ENCODE measurements at places on chromosomes 1 and 21. TPM values are rescaled to one million over a fixed set of nuclear protein-coding genes. Genes with fewer than 3 reads are reported as not detected.

The OR2T33 gene
- not detected for total RNA-seq

The TNFSF4 gene
- 2.9 TPM for total RNA-seq

The KLHL20 gene
- total RNA-seq: 27.9 TPM

The KIAA1614 gene
- total RNA-seq: 0.20 TPM

The KCNK2 gene
- total RNA-seq: not detected

The SLC44A5 gene
- 1.6 TPM for total RNA-seq

The FAM72D gene
- total RNA-seq: not detected

The LCE3D gene
- not detected for total RNA-seq

The LENEP gene
- total RNA-seq: not detected

GRCh38 chr1:3002349-3003038, 18.8 kb upstream of the ACTRT2 start:
- H3K36me3 ChIP-seq: no peaks in the 10 kb centered on the region
- no peak overlapping the region for H3K27ac ChIP-seq
- no peak for DNase-seq
- no peak overlapping the region for H3K4me3 ChIP-seq
- H3K4me1 ChIP-seq: no peaks in the 10 kb centered on the region
- H3K27me3 ChIP-seq: no peaks in the 10 kb centered on the region

DNA sequence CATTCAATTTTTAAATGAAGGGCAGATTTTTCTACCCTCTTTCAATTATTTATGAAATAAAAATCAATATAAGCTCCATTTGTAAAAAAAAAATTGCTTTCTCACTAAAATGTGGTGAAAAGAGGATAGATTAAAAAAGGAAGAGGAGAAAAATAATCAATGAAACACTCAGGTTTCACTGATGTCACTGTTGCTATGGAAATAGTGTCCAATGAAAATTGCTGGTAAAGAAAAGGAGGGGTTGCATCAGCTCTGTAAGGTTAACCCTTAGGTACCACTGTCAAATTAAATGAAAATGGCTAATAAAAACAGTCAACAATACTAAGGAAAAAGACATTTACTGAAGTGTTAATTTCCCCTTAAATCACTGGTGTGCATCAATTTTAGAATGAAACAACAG, 91.6 kb upstream of the TTC39A start:
- no peak overlapping the region for H3K4me3 ChIP-seq
- H3K4me1 ChIP-seq: no peaks in the 10 kb centered on the region
- H3K36me3 ChIP-seq: peaks cover 45% of the 10 kb centered on the region
- no peaks in the 10 kb centered on the region for H3K27me3 ChIP-seq

DNA sequence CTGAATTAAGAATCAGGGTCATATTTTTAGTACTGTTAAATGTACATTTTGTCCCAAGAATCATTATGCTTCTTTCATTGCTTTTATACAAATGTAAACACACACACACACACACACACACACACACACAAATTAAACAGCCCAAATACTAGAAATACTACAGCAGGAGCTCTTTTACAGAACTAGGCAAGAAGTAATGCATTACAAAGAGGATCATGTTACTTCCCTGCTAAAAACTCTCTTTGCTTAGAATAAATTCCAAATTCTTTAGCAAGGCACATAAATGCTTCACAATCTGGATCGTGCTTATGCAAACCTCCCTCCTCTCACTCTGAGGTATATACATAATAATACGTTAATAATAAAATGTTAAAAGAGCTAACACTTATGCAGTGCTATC, 720.4 kb upstream of the ADGRL4 start:
- DNase-seq: no peak
- no peak overlapping the region for H3K27ac ChIP-seq
- H3K36me3 ChIP-seq: no peaks in the 10 kb centered on the region
- no peak overlapping the region for H3K4me3 ChIP-seq
- no peaks in the 10 kb centered on the region for H3K27me3 ChIP-seq

- H3K27me3 ChIP-seq: no peaks in the 10 kb centered on the region
- no peaks in the 10 kb centered on the region for H3K36me3 ChIP-seq
- DNase-seq: no peak
- no peak overlapping the region for H3K4me3 ChIP-seq
- H3K4me1 ChIP-seq: peaks cover 20% of the 10 kb centered on the region
Observed at GRCh38 chr21:36065497-36066036, 4.3 kb upstream of the CBR1 start.

- no peaks in the 10 kb centered on the region for H3K27me3 ChIP-seq
- no peak overlapping the region for H3K27ac ChIP-seq
- H3K4me1 ChIP-seq: peaks cover 15% of the 10 kb centered on the region
- no peaks in the 10 kb centered on the region for H3K36me3 ChIP-seq
- H3K4me3 ChIP-seq: no peak overlapping the region
- DNase-seq: no peak
Observed at GRCh38 chr1:24939675-24940193, 9.7 kb upstream of the RUNX3 start.

- no peak overlapping the region for H3K4me3 ChIP-seq
- no peaks in the 10 kb centered on the region for H3K36me3 ChIP-seq
- DNase-seq: no peak
- no peaks in the 10 kb centered on the region for H3K27me3 ChIP-seq
Observed at GRCh38 chr1:17148950-17149608, 29.8 kb upstream of the PADI2 start.

- H3K4me3 ChIP-seq: no peak overlapping the region
- peak; percentile 29 for DNase-seq
- no peaks in the 10 kb centered on the region for H3K27me3 ChIP-seq
- no peaks in the 10 kb centered on the region for H3K36me3 ChIP-seq
Observed at GRCh38 chr1:181423301-181423918, 59.9 kb upstream of the CACNA1E start.

DNA sequence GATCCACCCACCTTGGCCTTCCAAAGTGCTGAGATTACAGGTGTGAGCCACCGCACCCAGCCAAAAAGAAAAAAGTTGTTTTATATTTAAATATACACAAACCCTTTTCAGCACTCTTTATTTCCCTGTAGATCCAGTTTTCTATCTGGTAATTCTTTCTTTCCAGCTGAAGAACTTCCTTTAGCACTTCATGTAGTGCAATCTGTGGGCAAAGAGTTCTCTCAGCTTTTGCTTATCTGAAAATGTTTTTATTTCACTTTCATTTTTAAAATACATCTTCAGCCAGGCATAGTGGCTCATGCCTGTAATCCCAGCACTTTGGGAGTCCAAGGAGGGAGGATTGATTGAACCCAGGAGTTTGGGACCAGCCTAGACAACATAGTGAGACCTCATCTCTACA, 28.5 kb upstream of the HYI start:
- no peak overlapping the region for H3K4me3 ChIP-seq

- H3K4me3 ChIP-seq: no peak overlapping the region
- H3K4me1 ChIP-seq: no peaks in the 10 kb centered on the region
Observed at GRCh38 chr1:242006976-242007375, 8.1 kb upstream of the MAP1LC3C start.

- H3K4me3 ChIP-seq: no peak overlapping the region
- peaks cover 35% of the 10 kb centered on the region for H3K4me1 ChIP-seq
- no peaks in the 10 kb centered on the region for H3K36me3 ChIP-seq
- no peak for DNase-seq
- H3K27me3 ChIP-seq: peaks cover 5% of the 10 kb centered on the region
Observed at GRCh38 chr1:23563755-23564374, 4.6 kb upstream of the ID3 start.

DNA sequence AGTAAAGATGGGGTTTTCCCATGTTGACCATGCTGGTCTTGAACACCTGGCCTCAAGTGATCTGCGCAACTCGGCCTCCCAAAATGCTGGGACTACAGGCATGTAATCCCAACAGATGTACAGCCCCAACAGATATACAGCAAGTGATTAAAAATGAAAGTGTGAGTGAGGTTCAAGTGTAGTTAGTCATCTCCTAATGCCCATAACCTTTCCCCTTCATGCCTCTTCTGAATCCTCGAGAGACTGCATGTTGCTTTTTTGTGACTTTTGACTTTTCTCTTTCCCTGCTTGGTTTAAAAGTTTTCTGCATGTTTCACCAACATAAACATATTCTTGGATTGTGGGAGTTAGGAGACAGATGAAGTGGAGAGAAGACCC, 31.2 kb downstream of the KCNK2 start:
- no peaks in the 10 kb centered on the region for H3K36me3 ChIP-seq
- no peak overlapping the region for H3K4me3 ChIP-seq
- no peaks in the 10 kb centered on the region for H3K27me3 ChIP-seq
- DNase-seq: no peak
- H3K27ac ChIP-seq: no peak overlapping the region

GRCh38 chr1:54600947-54601721, 22.2 kb downstream of the FAM151A start:
- no peaks in the 10 kb centered on the region for H3K36me3 ChIP-seq
- no peak overlapping the region for H3K4me3 ChIP-seq
- H3K4me1 ChIP-seq: no peaks in the 10 kb centered on the region
- no peaks in the 10 kb centered on the region for H3K27me3 ChIP-seq
- H3K27ac ChIP-seq: no peak overlapping the region
- no peak for DNase-seq

- H3K36me3 ChIP-seq: no peaks in the 10 kb centered on the region
- H3K4me3 ChIP-seq: peak overlapping the region; percentile 78
- no peaks in the 10 kb centered on the region for H3K4me1 ChIP-seq
Observed at GRCh38 chr21:36079671-36080070, 9.8 kb downstream of the CBR1 start.

Data from CD4-positive, CD25-positive, alpha-beta regulatory T cell (primary cell).